ENCODE measurements at places on chromosomes 1 and 21.
A peak's percentile ranks its signal among the peaks of the same experiment; 100 is the strongest.

GRCh38 chr1:37068897-37069296 is 34.6 kb upstream of the GRIK3 start:
- no peak for DNase-seq

DNA sequence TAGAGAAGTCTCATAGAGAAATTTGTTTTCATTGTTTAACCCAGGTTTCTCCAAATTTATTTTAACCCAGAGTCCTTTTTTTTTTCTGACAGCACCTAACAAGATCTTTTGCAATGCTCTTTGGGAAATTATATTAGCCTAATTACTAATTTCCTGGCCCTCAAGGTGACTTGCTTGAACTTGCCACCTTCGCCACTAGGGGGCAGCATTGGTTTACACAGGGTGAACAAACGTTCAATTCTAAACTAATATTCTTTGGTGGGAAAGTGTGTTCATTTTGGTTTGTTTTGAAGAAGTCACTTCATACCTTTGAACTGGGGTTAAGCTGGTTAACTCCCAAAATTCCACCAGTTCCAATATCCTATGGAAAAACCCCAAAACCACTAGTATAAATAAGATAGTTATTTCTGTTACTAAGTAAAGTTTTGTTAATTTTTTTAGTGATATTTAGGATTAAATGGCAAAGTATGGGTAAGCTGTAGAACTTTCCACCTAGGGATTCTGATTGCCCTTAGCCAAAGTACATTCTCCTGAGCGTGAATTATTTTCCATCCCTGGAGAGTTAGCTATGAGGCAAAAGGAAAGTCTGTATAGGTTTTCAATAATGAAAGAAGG is 13.0 kb downstream of the CCDC190 start:
- peak; percentile 62 for DNase-seq

- peak; percentile 100 for DNase-seq
Observed at GRCh38 chr21:43810505-43811261, 21.3 kb downstream of the RRP1 start.

- DNase-seq: peak; percentile 65
Observed at GRCh38 chr1:40049725-40050124, 9.2 kb downstream of the CAP1 start.

DNA sequence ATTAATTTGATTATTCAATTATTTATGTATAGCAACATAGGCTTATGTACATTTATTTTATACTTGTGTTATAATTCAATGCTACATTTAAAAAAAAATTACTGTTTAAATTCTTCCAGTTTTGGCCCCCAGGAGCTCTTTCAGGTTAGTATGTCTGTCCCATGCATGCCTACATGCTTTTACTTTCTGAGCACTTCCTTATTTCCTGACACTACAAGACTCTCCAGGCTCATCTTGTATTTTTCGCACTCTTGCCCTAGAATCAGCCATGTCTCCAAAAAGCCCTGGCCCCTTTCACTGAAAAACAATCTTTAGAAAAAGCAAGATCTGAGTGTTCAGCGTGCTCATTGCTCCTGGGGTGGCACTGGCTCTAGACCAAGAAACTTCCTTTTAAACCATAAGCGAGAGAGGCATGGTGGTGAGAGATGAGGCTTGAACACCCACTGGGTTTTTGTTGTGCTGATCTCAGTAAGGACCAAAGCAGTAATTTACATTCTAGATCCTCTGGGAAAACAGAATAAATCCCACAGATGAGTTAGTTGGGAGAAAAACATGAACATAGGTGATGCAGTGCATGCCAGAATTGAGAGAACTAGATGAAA is 95.0 kb downstream of the SLC30A10 start:
- no peak for DNase-seq

- peak; percentile 49 for DNase-seq
Observed at GRCh38 chr1:214808845-214809460, 206.0 kb downstream of the CENPF start.

GRCh38 chr1:248288391-248288790 is 10.6 kb upstream of the OR2T33 start:
- DNase-seq: no peak

DNA sequence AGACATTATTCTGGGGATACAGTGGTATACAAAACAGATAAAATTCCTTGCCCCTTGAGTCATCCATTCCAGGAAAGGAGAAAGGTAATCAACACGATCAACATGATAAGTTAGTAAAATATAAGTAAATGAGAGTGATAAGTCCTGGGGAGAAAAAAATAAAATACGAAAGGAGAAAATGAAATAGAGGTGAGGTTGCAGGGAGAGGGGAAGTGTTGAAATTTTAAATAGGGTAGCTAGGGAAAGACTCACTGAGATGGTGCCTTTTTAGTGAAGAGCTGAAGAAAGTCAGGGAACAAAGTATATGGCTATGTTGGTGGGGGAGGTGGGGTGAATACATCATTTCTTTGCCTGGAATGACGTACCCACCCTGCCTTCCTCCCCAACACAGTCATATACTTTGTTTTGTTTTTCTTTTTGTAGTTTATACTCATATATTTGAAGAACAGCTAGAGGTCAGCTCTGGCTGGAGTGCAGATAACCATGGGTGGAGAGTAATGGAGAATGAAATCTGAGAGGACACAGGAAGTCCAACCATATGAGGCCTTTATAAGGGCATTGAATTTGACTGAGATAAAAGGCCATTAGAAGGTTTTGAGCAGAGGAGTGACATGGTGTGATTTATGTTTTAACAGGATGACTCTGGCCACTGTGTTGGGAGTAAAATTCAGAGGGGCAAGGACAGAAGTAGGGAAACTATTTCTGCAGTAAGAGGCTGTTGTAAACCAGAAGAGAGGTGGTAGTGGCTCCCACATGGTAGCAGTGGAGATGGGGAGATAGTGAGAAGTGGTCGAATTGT is 54.8 kb downstream of the OSBPL9 start:
- DNase-seq: peak; percentile 21

- DNase-seq: no peak
Observed at GRCh38 chr21:46608672-46609111, 3.8 kb upstream of the S100B start.

GRCh38 chr1:41365772-41366454 is 4.7 kb downstream of the FOXO6 start:
- DNase-seq: peak; percentile 82

- no peak for DNase-seq
Observed at GRCh38 chr1:5720484-5720883, 271.7 kb downstream of the NPHP4 start.

- DNase-seq: no peak
Observed at GRCh38 chr1:20538760-20539551, 13.4 kb upstream of the FAM43B start.

DNA sequence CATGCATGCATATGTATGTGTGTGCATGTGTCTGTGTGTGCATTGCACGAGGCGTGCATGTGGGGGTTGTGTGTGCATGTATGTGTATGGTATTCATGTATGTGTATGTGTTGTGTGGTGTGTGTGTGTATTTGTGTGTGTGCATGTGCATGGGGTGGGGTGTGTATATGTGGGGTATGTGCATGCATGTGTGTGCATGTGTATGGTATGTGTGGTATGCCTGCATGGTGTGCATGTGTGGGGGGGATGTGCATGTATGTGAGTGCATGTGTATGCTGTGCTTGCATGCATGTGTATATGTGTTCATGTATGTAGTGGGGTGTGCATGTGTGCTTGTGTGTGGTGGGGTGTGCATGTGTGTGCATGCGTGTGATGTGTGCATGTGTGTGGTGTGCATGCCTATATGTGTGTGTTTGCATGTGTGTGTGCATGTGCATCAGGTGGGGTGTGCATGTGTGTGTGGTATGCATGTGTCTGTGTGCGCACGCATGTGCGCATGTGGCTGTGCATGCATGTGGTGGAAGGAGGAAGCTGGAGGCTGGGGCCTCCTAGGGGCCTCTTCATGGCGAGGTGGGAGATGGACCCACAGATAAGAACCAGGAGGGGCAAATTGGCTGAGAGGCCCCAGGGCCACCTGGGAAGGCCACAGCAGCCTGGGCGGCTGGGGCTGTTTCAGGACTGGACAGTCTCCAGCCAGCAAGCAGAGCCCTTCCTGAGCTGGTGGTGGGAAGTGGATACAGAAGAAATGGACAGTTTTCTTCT is 35.9 kb upstream of the ARF1 start:
- DNase-seq: no peak

DNA sequence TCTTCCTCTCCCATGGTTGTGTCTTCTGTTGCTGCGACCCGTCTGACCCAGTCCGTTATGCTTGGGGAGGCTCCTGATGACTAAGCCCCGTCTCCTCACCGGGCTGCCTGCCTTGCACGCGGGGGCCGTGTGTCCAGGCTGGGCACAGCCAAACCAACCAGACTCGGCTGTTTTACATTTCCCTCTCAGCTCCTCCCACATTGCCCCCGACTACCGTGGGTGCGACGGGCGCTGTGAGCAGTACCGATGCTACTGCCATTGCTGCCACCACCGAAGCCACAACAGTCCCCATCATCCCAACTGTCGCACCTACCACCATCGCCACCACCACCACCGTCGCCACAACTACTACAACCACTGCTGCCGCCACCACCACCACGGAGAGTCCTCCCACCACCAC is 46.0 kb upstream of the CNTN2 start:
- peak; percentile 87 for DNase-seq

DNA sequence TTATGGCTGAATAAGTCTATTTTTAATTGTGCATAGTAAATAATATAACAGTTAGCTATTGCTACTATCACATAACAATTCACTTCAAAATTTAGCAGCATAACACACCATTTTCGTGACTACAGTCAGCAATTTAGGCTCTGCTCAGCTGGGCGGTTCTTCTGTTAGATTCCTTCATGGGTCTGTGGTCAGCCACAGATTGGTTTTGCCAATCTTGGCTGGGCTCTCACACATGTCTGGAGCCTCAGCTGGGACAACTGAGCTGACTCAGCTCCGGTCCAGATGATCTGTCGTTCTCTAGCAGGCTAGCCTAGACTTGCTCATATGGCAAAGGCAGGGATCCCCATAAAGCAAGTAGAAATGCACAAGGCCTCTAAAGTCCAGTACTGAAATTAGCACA is 15.1 kb upstream of the CDC42BPA start:
- no peak for DNase-seq

GRCh38 chr1:162691999-162692575 is 59.8 kb downstream of the DDR2 start:
- no peak for DNase-seq

DNA sequence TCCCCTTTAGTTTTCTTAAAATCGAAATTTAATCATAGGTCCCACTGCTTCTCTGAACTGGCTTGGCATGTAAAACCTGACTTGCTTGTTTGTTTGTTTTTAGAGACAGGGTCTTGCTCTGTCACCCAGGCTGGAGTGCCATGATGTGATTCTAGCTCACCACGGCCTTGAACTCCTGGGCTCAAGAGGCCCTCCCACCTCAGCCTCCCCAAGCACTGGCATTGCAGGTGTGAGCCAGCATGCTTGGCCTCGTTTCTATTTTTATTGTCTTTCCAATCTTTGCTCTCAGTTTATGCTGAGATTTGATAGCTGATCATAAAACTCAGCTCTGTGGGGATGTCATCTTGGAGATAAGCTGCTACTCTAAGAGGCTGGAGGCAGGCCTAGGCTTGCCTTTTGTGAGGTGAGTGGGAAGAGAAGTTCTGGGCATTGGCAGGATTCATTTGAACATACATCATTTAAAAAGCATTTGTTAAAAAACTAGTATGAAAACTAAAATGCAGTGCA is 51.5 kb upstream of the GCLM start:
- DNase-seq: no peak

DNA sequence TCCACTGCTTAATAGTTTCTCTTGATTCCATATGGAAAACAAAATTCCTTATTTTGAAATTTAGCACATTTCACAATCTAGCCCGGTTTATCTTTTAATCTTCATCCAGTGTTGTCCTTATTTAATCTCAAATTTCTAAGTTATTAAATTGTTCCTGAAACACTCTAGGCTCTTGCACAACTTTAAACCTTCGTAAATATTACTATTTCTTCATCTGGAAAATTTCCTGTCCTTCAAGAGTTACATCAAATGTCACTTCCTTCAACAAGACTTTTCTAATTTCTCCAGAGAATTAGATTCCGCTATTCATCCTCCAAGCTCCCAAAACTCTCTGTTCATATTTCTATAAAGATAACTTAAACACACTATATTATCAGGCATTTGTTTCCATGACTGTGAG is 6.5 kb downstream of the FMO5 start:
- peak; percentile 62 for DNase-seq

- no peak for DNase-seq
Observed at GRCh38 chr1:200896531-200897196, 2.0 kb downstream of the INAVA start.

DNA sequence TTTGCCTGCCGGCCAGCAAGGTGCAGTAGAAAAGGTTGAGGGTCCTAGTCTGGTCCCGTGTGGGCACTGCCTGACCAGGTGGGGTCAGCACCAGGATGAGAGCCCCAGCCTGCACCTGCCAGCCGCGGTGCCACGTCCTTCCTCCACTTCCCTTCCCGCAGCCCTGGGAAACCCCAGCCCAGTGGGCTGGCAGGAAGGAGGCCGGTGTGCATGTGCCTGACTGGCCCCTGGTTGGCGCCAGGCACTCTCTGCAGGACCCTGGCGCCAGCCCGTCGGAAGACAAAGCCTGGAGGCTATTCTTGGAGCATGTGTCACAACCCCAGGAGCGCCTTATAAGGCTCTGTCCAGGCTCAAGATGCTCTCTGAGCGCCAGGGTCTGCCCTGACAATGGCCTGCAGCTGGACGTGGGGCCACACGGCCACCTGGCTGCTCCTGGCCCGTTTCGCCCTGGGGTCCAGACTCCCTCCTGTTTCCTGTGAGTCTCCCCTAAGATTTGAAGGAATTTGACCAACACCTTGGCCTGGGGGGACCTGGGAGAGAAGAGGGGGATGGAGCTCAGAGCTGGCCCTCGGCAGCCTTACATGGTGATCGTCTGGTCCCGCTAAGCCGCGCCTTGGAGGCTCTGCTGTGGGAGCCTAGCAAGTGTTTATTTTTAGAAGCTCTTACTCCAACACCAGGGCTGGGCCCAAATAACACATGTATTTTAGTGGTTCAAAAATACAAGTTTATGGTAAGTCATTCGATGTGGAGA is 31.9 kb upstream of the POFUT2 start:
- DNase-seq: peak; percentile 86

- peak; percentile 74 for DNase-seq
Observed at GRCh38 chr1:30754684-30755171, 2.8 kb downstream of the LAPTM5 start.

GRCh38 chr1:148263906-148264255 is 111.8 kb upstream of the NBPF11 start:
- DNase-seq: no peak

GRCh38 chr1:24107462-24108138 is 4.3 kb downstream of the MYOM3 start:
- peak; percentile 93 for DNase-seq

DNA sequence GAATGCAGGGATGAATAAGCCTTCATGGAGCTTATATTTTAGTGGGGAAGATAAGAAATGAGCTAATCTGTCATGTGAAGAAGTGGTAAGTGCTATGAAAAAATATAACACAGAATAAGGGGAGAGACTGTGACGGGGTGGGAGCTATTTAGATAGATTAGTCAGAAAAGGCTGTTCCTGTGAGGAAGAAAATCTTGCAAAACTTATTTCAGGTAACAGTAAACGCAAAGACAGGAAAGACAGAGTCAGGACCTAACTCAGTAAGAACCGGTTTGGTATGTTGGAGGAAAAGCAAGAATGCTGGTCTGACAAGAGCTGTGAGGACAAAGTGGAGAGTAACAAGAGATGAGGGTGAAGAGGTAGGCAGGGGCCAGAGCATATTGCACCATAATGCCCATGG is 22.0 kb downstream of the GNAI3 start:
- DNase-seq: no peak

Measured in osteoblast (primary cell).